ENCODE measurements at places on chromosomes 11 and 22.

DNA sequence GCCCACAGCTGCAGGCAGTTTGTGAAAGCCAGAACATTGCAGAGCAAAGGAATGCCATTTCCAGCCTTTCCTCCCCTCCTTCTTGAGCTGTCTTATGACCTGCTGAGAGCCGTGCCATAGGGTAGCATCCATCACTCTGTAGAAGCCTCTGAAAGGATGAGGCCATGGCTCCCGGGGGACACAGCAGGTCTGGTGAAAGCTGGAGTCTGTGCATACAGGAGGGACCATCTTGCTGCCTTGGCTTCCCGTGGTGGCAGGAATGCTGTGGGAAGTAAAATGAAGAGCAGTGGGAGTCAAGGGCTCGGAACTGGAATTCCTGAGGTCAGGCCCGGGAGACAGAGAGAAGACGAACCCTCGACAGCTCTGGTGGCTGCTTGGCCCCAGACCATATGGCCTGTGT, 30.9 kb downstream of the ANO1 start:
- DNase-seq: no peak

DNA sequence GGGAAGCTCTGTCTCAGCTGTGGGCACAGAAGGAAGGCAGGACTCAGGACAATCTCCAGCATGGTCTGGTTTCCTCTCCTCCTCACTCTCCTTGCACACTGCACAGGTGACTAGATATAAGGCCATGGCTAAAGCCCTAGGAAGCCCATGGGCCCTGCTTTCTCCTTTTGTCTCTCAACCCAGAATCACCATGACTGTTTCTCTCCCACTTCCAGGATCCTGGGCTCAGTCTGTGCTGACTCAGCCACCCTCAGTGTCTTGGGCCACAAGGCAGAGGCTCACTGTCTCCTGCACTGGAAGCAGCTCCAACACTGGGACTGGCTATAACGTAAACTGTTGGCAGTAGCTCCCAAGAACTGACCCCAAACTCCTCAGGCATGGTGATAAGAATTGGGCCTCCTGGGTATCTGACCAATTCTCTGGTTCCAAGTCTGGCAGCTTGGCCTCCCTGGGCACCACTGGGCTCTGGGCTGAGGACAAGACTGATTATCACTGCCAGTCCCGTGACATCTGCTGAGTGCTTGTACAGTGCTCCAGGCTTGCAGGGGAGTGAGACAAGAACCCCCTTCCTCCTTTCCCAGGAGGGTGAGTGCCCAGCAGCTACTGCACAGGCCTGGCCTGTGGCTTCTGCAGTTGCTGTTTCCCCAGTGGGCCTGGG, 104.0 kb upstream of the TOP3B start:
- no peak for DNase-seq

DNA sequence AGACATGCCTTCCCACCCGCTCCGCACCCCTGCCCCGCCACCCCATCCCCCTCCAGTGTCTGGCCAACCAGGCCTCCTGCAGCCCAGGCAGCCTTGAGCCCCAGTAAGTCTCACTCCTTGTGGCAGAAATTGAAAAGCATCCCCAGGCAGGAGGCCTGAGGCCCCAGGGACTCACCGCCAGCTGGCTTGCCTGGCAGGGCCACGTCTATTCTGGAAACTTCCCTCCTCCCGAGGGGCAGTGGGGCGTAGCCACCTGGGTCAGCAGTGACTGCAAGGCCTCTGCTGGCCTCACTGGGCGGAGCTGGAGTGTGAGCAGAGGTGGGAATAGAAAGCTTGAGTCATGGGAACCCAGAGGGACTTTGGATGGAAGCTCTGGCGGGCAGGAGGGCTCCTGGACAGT, 26.3 kb downstream of the ANO1 start:
- DNase-seq: no peak

- DNase-seq: no peak
These were observed 14.0 kb downstream of the TRIM29 start for GRCh38 chr11:120123946-120124345.

GRCh38 chr22:35202376-35202775, 54.9 kb upstream of the HMGXB4 start:
- no peak for DNase-seq

GRCh38 chr11:134951305-134951700, 539.3 kb upstream of the B3GAT1 start:
- no peak for DNase-seq

DNA sequence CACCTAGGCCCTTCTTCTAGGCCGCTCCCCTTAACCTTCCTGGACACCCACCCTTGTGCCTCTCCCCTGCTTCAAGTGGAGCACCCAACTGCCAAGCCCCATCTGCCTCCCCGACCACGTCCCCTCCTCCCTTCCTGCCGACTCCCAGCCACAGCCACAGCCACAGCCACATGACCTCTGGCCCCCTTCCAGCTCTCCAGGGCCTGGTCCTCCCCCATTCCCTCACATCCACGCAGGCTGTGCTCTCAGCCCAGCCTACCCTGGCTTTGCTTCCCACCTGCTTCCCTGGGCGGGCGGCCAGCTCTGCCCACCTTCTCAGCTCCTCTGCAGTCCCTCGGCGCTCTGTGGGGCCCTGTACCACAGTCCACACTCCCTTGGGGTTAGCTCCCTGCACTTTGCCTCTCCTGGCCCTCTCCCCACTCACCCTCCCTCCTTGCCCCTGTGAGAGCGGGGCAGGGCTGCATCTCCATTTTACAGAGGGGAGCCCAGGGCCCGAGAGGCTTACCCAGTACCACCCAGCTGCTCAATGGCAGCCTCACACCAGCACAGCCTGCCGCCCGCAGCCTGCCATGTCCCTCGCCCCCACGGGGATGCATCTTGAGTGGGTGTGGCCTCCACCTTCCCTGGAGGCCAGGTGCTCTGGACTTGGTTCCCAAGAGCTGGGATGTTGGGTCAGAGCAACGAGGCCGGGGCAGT, 20.3 kb downstream of the PARVG start:
- DNase-seq: no peak

DNA sequence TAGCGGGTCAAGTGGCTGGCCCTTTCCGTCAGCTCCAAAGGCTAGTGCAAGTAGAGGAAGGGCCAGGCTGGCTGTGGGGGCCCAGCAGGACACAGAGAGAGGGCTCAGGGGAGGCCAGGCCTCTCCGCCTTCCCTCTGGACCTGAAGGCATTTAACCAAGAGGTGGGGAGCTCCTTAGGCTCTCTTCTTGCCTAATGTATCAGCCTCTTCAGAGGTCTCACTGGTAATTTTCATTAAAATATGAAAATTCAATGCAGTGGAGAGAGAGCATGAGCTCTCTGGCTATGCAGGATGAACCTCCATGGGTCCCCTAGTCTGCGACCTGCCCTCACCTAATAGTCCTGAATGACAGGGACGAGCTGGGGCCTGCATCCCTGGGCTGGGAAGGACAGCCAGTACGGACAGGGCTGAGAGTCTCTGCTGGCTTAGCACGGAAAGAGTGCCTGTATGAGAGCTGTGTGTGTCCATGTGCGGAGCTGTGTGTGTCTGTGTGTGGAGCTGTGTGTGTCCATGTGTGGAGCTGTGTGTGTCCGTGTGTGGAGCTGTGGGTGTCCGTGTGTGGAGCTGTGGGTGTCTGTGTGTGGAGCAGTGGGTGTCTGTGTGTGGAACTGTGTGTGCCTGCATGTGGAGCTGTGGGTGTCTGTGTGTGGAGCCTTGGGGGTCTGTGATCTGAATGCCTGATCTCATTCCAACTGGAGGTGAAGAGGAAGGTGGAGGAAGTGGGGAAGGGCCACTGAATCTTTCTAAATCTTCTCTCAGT, 2.4 kb downstream of the ALX4 start:
- no peak for DNase-seq

- no peak for DNase-seq
These were observed 441.4 kb downstream of the BUD13 start for GRCh38 chr11:116331381-116331780.

DNA sequence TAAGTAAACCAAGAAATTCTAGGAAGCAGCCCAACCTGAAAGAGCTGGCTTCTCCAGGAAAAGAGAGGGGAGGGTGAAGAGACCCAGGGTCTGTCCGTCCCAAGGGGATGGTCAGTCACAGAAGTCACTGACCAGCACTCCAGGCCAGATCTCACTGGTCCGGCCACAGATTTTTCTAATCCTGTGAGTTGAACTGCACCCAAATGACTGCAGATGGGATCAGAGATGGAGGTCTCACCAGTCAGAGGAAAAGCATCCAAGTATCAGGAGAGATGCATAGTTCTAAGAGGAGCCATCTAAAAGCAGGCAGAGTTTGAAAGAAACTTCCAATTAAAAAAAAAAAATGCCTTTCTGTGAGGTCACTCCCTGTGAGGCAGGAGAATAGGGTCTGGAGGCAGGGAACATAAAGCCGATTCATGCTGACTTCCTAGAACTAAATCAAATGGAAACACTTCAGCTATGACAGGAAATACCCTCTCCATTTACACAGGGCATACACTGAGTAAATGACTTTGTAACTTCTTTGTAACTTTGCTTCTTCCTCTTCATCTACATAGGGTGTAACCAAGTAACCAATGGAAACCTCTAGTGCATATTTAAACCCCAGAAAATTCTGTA, 144.5 kb downstream of the CCDC34 start:
- no peak for DNase-seq

GRCh38 chr11:94873916-94874540, 99.3 kb downstream of the CWC15 start:
- DNase-seq: no peak

DNA sequence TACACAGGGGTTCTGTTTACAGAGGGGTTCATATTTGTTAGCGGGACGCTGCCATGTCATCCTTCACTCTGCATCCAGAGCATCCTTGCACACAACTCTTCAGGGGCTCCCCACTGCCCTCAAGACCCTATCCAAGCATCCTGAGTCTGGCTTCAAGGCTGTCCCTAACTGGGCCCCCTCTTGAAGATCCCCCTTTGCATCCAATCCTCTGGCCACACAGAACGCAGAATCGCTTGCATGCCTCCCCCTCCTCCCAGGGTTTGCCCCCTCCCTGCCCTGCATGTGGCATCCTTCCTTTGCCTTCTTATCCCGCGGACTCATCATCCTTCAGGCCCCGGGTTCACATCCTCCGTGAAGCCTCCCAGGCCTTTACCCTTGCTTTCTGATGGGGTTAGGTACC, 18.6 kb downstream of the C1QTNF6 start:
- DNase-seq: no peak

DNA sequence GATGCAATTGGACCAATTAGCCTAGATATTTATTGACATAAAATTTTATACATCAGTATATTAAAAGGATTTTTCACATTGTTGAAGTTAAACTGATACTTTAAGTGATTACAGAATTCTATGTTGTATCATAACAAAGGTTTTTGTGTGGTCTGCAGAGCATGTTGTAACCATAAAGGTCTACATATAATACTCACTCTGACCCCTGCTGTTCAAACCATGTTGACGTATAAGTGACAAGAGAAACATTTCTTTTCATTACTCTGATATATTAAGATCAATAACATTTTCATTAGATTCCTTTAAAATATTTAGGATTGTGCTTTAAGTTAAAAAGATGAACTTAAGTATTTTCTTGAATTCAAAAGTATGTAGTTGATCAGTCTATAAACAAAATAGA, 63.9 kb downstream of the GAS2 start:
- peak; percentile 27 for DNase-seq

- no peak for DNase-seq
These were observed 8.8 kb downstream of the CLMP start for GRCh38 chr11:123186286-123186685.

GRCh38 chr11:66186470-66186869, 82.0 kb upstream of the RAB1B start:
- DNase-seq: no peak

- DNase-seq: no peak
These were observed 39.8 kb upstream of the HMGXB4 start for GRCh38 chr22:35217527-35217926.

GRCh38 chr11:95790933-95791708, 823 bp downstream of the CEP57 start:
- no peak for DNase-seq
